ENCODE measurements at places on chromosomes 6 and 20.

GRCh38 chr6:103122766-103123601, 1729.5 kb downstream of the GRIK2 start:
- DNase-seq, result peak; percentile 12

- DNase-seq, result no peak
Measured at GRCh38 chr20:56776345-56776744, 147.2 kb downstream of the TFAP2C start.

GRCh38 chr6:169828176-169828575, 76.8 kb downstream of the ERMARD start:
- DNase-seq, result no peak

DNA sequence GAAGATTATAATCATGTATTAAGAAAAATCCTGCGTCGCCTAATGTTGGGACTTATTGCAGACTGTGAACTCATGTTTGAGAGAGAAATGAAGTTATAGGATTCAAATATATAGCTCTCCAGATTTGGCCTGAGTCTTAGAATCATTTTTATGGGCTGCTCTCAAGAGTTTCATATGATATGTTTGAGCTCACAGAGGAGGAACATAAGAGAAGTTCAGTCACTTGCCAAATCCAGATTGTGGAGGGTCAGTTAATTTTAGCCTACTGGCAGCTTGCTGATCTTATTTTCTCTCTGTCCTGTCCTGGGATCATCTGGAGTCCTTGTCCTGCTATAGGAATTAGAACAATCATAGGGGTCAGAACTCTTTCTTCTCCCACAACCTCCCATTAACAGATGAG, 186.1 kb upstream of the SUPT3H start:
- no peak for DNase-seq

DNA sequence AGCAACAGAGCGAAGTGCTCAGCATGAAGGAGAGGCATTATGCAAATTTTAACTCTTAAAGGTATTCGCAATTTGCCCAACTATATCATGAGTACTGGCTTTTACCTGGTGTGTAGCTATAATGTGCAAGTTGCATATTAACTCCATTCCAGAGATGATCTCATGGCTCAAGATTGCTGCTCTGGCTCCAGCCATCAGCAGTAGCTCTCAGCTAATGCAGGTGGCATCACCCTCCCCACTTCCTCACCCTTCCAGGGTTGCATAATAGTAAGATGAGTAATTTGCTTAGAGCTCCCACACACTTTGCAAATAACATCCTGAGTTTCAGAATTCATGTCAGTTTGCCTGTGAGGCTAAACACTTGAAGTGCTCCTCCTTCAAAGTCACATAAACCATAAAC, 15.9 kb upstream of the PCSK2 start:
- no peak for DNase-seq

GRCh38 chr20:14800707-14801425, 463.5 kb upstream of the FLRT3 start:
- no peak for DNase-seq
